ENCODE measurements at places on chromosomes 5 and 9. TPM values are rescaled to one million over a fixed set of nuclear protein-coding genes. Genes with fewer than 3 reads are reported as not detected.

- DNase-seq, result no peak
- H3K27me3 ChIP-seq, result no peaks in the 10 kb centered on the region
- H3K4me1 ChIP-seq, result peaks cover 35% of the 10 kb centered on the region
- peak overlapping the region; percentile 19 for H3K27ac ChIP-seq
These were observed 96.5 kb upstream of the CAST start for GRCh38 chr5:96565582-96566265.

- H3K4me1 ChIP-seq, result no peaks in the 10 kb centered on the region
- H3K36me3 ChIP-seq, result no peaks in the 10 kb centered on the region
- H3K27me3 ChIP-seq, result peaks cover 2% of the 10 kb centered on the region
- DNase-seq, result no peak
- no peak overlapping the region for H3K4me3 ChIP-seq
These were observed 134.2 kb downstream of the CDH10 start for GRCh38 chr5:24510523-24510988.

DNA sequence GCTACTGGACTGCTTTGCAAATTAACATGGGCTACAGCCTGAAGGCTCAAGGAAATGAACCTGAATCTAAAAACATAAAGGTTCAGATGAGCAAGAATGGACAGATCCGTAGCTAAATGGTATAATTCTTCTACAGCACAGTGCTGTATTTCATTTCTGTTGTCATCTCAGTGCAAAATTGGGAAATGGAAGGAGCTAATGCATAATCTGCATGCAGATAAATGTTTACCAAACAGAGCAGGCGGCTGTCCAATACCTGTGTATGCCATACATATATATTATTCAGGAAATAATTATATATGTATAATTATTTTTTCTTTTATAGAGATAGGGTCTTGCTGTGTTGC is 4.3 kb upstream of the HSPA9 start:
- no peak overlapping the region for H3K4me3 ChIP-seq
- peaks cover 18% of the 10 kb centered on the region for H3K4me1 ChIP-seq
- H3K36me3 ChIP-seq, result peaks cover 6% of the 10 kb centered on the region

The GPR151 gene
- total RNA-seq, result not detected
